ENCODE measurements at places on chromosomes 2 and 18.

- DNase-seq = no peak
These were observed 185.1 kb downstream of the MYO3B start for GRCh38 chr2:170362871-170363631.

DNA sequence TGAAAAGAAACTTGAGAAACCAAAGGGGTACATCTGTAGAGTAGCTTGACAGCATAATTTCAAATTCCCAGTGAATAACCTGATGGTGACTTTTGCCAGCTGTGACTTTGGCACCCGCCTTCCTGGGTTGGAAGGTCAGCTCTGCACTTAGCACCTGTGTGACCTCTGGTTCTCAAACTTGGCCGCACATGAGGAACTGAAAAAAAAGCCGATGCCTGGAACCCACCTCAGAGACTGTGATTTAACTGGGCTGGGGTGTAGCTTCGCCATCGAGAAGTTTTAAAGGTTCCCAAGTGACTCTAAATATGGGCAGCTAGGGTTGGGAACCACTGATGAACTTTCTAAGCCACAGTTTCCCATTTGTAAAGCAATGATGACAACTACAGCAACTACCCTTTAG, 6.5 kb downstream of the EFEMP1 start:
- no peak for DNase-seq

DNA sequence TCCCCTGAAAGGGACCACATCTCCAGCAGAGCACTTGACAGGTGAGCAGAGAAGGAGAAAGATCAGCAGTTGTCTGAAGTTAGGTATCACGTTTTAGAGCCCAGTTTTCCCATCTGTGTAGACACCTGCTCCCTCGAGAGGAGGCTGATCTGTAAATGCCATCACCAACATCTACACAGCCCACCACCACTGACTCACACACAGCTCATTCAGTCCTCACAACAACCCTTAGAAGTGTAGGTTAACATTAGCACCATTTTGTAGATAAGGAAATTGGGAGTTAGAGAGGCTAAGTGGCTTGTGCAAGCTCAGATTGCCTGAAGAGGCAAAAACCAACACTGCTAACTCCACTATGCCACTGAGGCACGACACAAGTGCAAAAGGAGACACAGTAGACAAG, 37.2 kb upstream of the STAT1 start:
- DNase-seq = no peak

DNA sequence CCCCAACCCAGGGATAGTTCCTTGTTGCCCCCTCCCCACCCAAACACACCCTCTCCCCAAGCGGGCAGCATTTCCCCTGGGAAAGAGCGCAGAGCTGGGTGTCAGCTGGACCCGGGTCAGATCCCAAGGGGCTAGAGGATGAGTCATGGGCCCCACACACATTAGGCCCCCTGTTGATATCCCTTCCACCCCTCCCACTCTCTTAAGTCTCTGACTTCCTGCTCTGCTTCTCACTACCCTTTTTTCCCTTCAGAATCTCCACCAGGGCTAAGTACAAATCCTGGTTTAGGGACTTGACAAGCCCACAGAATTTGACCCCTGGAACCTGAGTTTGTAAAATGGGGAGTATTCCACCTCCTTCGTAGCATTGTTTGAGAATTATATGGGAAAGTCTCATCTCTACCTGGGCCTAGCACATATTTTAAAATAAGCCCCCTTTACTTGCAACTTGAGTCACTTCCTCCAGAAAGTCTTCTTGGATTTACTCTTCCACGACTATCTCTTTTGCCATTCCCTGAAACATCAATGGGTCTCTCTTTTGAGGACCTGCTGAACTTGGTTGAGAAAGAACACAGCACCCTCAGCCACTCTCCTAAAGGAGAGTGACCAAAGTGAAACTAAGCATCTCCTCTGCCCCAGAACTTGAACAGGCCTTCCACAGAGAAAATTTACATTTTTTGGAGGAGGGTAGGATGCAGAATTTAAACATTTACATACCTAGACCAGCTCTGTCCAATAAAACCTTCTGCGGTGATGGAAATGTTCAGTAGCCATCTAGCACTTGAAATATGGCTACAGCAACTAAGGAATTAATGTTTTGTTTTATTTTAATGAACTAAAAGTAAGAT, 4.7 kb downstream of the RTKN start:
- DNase-seq = no peak

- no peak for DNase-seq
These were observed 52.3 kb upstream of the MGAT5 start for GRCh38 chr2:134201533-134201932.

DNA sequence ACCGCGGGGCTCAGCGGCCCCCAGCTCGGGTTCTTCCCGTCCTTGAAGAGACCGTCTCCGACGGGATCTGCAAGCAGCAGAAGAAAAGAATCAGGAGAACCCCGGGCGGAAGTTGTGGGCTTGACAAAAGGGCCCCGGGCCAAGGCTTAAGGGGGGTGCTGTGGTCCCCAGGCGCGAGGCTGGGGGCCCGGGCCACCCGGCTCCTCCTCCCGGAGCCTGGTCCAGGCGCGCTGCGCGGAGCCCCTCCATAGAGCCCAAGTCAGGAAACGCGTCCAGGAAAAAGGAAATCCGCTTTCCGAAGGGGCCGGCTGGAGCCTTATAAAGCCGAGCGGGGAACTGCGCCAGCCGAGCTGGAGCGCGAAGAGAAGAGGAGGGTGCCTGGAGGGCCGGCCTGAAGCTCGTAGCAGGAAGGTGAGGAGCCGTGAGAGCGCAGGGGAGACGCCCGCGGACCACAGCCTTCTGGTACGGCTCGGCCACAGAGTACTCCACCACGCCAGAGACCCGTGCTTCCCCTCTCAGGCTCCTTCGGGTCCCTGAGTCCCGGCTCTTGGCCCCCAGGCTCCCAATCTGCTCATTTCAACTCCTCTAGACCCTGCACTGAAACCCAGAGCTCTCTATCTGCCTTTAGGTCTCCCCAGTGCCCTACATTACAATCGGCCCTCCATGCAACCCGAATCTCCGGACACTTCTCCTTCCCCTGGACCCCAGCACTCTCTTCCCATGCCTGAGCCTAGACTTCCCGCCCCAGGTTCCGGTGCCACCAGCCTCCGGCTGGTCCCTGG, 554 bp downstream of the FEV start:
- no peak for DNase-seq

DNA sequence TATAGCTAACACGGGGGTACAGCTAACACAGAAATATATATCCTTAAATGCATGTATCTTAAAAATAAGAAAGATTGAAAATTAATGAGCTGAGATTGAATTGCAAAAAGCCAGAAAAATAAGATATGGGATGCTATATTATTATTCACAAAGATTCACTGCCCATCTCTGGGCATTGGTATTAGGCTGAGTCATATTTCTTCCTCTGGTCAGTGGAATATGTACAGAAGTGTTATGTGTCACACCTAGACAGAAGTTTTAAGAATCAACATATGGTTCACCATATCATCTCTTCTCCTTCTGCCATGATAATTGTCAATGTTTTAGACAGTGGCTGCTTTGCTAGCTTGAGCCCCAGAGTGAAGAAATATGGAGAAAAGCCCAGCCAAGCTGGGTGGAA, 14.0 kb upstream of the MCFD2 start:
- no peak for DNase-seq

GRCh38 chr18:62080172-62080900, 106.5 kb downstream of the PIGN start:
- DNase-seq = no peak

All from stimulated activated naive CD4-positive, alpha-beta T cell treated with Interleukin-2 at 50 U/mL for 16 hours (primary cell).